CD4-positive, alpha-beta memory T cell (primary cell): ENCODE measurements at places on chromosomes 11 and 22. TPM values are rescaled to one million over a fixed set of nuclear protein-coding genes. Genes with fewer than 3 reads are reported as not detected.

GRCh38 chr11:62010935-62011528 is 43.6 kb upstream of the FTH1 start:
- H3K4me3 ChIP-seq: no peak overlapping the region
- no peak for DNase-seq
- H3K27ac ChIP-seq: no peak overlapping the region
- H3K36me3 ChIP-seq: no peaks in the 10 kb centered on the region

GRCh38 chr11:122874991-122875390 is 7.6 kb upstream of the JHY start:
- no peaks in the 10 kb centered on the region for H3K4me1 ChIP-seq
- H3K4me3 ChIP-seq: no peak overlapping the region
- no peaks in the 10 kb centered on the region for H3K36me3 ChIP-seq
- H3K27me3 ChIP-seq: no peaks in the 10 kb centered on the region
- no peak overlapping the region for H3K27ac ChIP-seq
- DNase-seq: no peak

- no peaks in the 10 kb centered on the region for H3K4me1 ChIP-seq
- no peak overlapping the region for H3K27ac ChIP-seq
- DNase-seq: no peak
- no peak overlapping the region for H3K4me3 ChIP-seq
These were observed 27.0 kb downstream of the CUL5 start for GRCh38 chr11:108035690-108036089.

The SSH3 gene
- 6.5 TPM for polyA plus RNA-seq

The OR52H1 gene
- polyA plus RNA-seq: not detected

The CABP4 gene
- polyA plus RNA-seq: 0.27 TPM
